T-helper 2 cell (primary cell): ENCODE measurements at places on chromosomes 3 and 15.

- peak; percentile 25 for DNase-seq
Measured at GRCh38 chr3:170356596-170357175, 829 bp upstream of the SKIL start.

DNA sequence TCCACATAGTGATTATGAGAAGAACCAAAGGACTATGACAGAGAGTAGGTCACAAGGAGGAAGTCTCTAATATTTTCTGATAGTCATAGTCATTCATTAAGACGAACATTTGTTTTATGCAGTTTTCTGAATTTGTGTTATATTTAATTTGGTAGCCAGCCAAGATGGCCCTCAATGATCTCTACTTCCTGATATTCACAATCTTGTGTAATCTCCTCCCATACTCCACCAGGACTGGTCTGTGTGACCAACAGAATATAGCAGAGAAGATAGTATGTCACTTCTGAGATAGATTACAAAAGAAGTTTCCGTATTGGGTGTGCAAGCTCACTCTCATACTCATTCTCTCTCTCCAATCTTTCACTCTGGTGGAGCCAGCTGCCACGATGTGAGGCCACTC is 30.8 kb downstream of the HLTF start:
- DNase-seq: no peak

- no peak for DNase-seq
Measured at GRCh38 chr15:96701443-96701842, 370.9 kb downstream of the NR2F2 start.

DNA sequence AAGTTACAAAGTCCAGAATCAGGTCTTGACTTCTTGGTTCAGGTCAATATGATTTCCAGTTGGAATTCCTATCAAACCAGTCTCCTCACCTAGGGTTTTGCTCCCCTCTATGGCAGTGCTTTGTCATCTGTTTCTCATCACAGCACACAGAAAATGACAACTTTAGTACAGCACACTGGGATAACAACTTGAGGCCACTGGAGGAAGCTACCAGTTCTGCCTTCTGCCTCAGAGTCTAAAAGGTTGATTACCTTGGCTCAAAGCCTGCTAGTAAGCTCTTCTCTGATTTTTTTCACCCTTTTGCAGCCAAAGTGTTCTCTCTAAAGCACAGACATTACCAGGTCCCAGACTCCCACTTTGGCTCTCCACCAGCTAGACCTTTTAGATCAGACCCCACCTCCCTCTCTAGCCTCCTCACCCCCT is 24.8 kb upstream of the TRIM59 start:
- no peak for DNase-seq
